GM23338 (cell line): ENCODE measurements at places on chromosomes 2 and 18. TPM values are rescaled to one million over a fixed set of nuclear protein-coding genes. Genes with fewer than 3 reads are reported as not detected.
A peak's percentile ranks its signal among the peaks of the same experiment; 100 is the strongest.

Gene MARCHF4
- 1.1 and 1.2 TPM in 2 replicates for total RNA-seq

Gene CFAP53
- not detected in 2 replicates for total RNA-seq

Gene LYG1
- total RNA-seq: 0.35 TPM in 1 of 2 replicates, not detected in the other

- DNase-seq: no peak
These were observed 82.0 kb upstream of the MEX3C start for GRCh38 chr18:51279367-51279984.

- peak; percentile 24 for DNase-seq
These were observed 49.9 kb upstream of the CALCRL start for GRCh38 chr2:187497858-187498463.
